Stimulated activated CD8-positive, alpha-beta memory T cell treated with anti-CD3 and anti-CD28 coated beads, Interleukin-4, amount 100 ng/mL, for 1 hour (primary cell): ENCODE measurements at places on chromosomes 16 and 17.

GRCh38 chr16:65771707-65772106 lies 594.8 kb upstream of the CDH5 start:
- DNase-seq, result no peak

- no peak for DNase-seq
Measured at GRCh38 chr17:42672038-42672437, 4.8 kb downstream of the PLEKHH3 start.

GRCh38 chr16:56354746-56355145 lies 70.6 kb downstream of the AMFR start:
- no peak for DNase-seq

GRCh38 chr16:4246777-4247459 lies 5.0 kb upstream of the SRL start:
- no peak for DNase-seq

- no peak for DNase-seq
Measured at GRCh38 chr17:40886090-40886489, 1.0 kb upstream of the KRT20 start.

GRCh38 chr16:84088695-84089395 lies 27.9 kb downstream of the MBTPS1 start:
- no peak for DNase-seq

DNA sequence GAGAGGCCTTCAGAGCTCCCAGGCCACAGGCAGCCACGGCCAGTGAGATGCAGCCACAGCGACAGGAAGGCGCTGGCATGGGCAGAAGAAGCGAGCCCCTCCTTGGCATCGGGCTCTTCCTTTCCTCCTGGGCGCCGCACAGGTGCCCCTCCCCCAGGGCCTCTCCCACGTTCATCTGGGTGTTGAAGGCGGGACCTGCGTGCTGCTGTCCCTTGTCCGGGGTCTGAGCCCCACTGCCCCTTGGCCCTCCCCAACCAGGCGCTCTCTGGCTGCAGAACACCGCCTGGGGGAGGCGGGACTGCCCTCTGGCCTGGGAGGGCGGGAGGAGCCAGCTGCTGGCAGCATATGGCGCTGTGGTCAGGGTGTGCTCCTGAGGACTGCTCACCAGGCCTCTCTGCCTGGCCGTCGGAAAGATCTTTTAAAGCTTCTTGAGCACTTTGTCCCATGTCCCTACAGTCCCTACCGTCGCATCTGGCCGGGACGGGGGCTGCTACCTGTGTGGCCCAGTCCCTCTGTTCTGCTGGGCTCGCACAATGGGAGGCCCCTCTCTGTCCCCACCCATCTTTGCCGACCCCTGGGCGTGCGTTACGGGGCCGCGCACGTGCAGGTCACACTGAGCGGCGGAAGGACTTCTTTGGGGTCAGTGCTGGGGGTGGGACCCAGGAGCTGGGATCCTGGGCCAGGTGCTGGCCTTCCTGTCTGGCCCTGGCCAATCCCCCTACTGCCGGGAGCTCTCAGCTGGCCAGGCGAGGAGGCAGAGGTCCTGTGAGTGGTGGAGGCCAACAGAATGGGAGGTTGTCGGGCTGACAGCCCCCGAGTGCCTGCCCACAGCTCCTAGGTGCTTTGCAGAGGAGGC lies 1.7 kb downstream of the SLC25A10 start:
- DNase-seq, result no peak

- DNase-seq, result no peak
Measured at GRCh38 chr16:48137822-48138221, 18.0 kb downstream of the ABCC12 start.

- no peak for DNase-seq
Measured at GRCh38 chr17:15403276-15403939, 62.0 kb upstream of the TEKT3 start.
